Lung microvascular endothelial cell (primary cell): ENCODE measurements at places on chromosomes 16 and 17.

DNA sequence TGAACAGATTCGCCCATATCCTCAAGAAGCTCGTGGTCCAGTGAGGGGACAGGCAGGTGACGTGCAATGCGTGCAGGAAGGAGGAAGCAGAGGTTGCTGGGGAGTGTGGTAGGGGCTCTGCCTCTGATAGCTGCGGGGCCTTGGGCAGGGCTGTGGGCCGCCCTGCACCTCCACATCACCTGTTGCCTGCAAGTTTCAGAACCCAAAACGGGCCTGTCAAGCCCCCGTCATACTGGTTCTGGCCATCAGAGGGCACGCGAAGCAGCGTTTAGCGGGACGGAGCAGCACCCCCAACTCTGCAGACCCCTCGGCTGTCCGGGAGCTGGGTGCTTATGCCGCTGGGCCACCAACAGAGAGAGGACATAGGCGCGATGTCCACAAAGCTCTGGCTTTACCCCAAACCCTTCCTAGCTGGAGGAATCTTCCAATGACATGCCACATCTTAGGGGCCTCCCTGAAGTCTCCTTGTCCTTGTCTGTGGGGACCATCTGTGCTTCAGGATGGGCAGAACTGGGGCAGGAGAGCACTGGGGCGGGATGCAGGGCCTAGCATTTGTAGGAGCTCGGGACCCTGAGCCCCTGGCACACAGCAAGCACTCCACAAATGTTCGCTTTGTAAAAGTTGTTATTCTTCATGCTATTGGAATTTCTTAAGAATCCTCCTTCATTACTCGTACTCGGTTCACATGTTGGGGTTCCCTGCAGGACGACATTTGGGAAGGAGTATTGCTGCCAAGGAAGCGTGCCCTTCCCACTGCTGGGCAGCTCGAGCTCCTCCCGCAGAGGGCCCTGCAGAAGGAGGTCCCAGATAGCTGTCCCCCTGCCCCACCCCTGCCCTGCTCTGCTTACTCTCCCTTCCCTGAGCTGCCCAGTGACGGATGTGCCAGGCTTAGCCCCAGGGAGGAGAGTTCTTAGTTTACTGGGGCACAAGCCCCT, 64.3 kb downstream of the CNGB1 start:
- peak; percentile 41 for DNase-seq

DNA sequence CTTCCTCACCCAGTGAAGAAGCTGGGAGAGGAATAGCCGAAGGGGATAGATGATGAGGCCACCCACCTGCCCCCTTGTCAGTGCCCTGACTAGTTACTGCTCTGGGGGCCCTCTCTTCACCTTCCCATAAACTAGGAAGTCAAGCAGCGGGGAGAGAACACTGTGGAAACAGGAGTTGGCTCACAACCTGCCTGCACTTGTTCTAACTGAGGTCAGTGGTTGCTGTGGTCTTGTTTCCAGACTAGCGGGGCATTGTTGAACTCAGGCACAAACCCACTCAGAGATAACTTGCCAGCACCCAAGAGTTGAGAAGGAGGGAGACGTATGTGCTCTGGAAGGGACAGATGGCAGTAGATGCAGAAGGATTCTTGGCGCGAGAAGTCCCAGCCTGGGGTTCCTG, 48.6 kb upstream of the DDX52 start:
- no peak for DNase-seq

- DNase-seq = no peak
These were observed at the start of gene HES7 for GRCh38 chr17:8123695-8124349. HES7 (minus strand) TSS chr17:8124106; CDS start chr17:8124084, 22 bp downstream.

- DNase-seq = no peak
These were observed 110.0 kb downstream of the LITAF start for GRCh38 chr16:11476676-11477075.

- DNase-seq = no peak
These were observed 23.6 kb upstream of the USP22 start for GRCh38 chr17:21066394-21066793.

DNA sequence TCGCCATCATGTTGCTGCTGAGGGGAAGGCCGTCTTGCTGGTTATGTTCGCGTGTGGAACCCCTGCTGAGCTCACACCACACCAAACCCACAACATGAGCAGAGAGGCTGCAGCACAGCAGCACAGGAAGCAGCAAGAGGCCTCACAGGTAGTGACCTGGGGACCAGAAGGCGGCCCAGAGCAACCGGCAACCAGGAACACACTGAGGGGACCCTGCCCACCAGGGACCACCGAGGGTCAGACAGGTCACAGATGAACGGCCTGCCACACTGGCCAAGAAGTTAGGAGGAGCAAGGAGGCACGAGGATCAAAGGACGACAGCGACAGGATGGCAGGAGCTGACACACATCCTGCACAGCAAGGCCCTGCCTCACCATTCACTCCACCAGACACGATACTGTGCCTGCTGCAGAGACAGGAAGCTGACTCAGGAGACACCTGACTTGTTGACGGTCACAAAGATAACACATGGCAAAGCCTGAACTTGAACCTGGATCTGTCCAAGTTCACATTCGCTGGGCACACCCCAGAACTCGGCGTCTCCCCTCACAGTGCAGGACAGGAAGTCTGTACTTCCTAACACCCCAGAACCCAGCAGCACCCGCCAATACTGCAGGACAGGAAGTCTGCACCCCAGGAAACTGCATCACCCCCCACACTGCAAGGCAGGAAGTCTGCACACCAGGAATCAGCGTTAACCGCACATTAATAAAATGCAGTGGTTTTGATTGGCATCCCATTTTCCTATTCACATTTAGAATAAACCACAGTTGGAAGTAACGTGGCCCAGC, 98.5 kb downstream of the ZNF778 start:
- peak; percentile 97 for DNase-seq

DNA sequence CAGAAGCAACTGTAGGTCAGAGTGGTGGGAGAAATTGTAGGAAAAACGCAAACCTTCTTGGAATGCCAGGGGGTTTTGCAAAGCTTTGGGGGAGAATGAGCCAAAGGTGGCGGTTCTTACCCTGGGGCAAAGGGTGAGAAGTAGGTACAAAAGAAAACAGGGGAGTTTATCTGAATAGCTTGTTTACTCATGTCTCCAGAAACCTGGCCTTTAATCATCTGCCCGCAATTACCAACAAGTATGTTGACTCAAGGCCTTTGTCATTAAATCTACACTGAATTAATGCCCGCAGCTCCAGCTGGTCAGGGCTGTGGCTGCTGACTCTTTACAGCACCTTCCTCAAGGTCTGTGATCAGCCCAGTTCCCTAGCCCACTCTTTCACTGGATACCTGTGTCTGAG, 320.1 kb downstream of the CBLN1 start:
- DNase-seq = no peak

DNA sequence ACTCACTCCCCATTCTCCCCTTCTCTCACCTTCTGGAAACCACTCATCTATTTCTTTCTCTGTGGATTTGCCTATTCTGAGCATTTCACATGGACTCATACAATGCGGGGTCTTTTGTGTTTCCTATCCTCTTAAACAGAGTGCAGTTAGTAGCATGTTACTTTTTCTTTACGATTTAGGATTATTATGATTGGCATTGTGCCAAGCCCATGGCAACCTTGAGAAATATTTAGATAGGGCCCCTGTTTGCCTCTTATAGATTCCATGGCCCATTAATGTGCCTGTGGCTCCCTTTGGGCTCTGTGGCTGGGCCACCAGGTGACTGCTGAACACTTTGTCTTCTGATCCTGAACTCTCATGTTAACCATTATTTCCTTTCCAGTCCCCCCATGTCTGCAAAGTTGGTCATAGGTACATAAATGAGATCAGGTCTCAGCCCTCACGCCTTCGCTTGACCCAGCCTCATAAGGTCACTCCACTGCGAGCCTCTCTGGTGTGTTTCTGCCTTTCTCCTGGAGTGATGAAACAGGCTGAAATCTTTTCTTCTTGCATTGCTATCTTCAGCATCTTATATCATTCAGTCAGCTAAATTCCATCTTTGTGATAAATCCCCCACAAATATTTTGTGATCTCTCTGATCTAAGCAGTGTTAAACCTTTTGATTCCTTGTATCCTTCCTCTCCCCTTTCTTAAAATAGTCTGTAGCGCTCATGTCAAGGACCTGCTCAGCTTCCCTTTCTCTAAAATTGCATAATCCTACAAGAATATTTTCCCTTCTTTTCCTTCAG, 44.0 kb downstream of the MYH3 start:
- no peak for DNase-seq

- no peak for DNase-seq
These were observed 84.0 kb upstream of the CACNG5 start for GRCh38 chr17:66750781-66751543.

DNA sequence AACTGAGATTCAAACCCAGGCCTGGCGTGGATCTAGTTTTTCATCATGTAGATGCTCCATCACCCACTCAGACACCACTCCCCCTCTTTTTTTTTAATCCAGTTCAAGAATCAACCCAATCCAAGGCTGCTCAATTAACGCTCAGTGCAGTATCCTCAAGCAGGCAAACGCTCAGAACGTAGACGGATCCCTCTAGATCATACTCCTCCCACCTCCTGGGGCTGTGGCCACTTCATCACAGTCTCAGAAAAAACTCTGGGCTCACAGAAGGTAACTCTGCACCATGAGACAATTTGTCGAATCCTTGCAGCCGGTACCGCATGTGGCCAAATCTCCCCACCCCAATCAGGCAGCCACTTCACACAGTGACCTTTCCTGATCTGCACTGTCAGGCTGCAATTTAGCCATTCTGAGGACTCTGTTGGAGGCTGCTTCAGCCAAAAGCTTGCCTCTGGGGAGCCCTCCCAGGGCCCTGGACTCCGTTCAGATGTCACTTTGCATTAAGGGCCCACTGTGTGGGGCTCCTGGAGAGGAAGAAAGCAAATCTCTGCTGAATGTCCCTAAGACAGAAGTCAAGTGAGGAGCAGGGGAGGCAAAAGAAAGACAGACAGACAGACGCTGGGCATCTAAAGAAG, 183.5 kb downstream of the XYLT1 start:
- DNase-seq = no peak

GRCh38 chr17:73025041-73025560, 67.4 kb downstream of the SLC39A11 start:
- no peak for DNase-seq
